ENCODE measurements at places on chromosomes 16 and 17. TPM values are rescaled to one million over a fixed set of nuclear protein-coding genes. Genes with fewer than 3 reads are reported as not detected.

GRCh38 chr16:78198288-78198687 lies 98.8 kb downstream of the WWOX start:
- no peaks in the 10 kb centered on the region for H3K4me1 ChIP-seq
- H3K36me3 ChIP-seq: no peaks in the 10 kb centered on the region
- DNase-seq: no peak
- H3K4me3 ChIP-seq: no peak overlapping the region
- H3K27me3 ChIP-seq: no peaks in the 10 kb centered on the region

GRCh38 chr16:12387786-12388185 lies 411.3 kb downstream of the SNX29 start:
- DNase-seq: no peak
- no peaks in the 10 kb centered on the region for H3K36me3 ChIP-seq
- H3K27me3 ChIP-seq: no peaks in the 10 kb centered on the region
- H3K4me3 ChIP-seq: no peak overlapping the region
- no peak overlapping the region for H3K27ac ChIP-seq

The ACBD4 gene
- total RNA-seq: 30.0 TPM

GRCh38 chr17:42408061-42408460 lies 15.0 kb downstream of the CAVIN1 start:
- H3K36me3 ChIP-seq: no peaks in the 10 kb centered on the region
- no peak overlapping the region for H3K4me3 ChIP-seq
- no peak overlapping the region for H3K27ac ChIP-seq

GRCh38 chr17:4247361-4247970 lies 16.3 kb downstream of the ANKFY1 start:
- H3K4me1 ChIP-seq: peaks cover 33% of the 10 kb centered on the region
- no peak for DNase-seq
- H3K36me3 ChIP-seq: no peaks in the 10 kb centered on the region
- H3K27me3 ChIP-seq: no peaks in the 10 kb centered on the region
- H3K27ac ChIP-seq: no peak overlapping the region

DNA sequence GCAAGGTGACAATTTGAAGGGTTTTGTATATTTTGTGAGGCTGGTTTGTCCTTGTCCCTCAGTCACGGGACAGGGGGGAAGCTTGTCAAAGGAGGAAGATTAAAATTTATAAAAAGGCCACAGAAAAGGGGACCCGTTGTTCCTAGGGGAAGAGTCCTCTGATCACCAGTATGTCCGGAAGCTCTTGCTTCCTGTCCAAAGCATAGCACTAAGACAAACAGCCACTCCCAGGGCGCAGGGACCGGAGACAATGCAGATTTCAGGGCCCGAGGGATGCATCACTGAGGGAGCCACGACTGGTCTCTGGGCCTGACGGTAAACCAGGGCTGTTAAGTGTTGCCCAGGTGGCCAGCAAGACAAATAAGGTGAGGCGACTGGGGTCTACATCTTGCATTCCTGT lies 95.2 kb downstream of the MAF start:
- H3K4me1 ChIP-seq: no peaks in the 10 kb centered on the region
- H3K27me3 ChIP-seq: no peaks in the 10 kb centered on the region
- peak; percentile 38 for DNase-seq
- H3K27ac ChIP-seq: no peak overlapping the region
- no peak overlapping the region for H3K4me3 ChIP-seq

The CA7 gene
- not detected for total RNA-seq

The FN3K gene
- total RNA-seq: 54.8 TPM

The GAS2L2 gene
- not detected for total RNA-seq

DNA sequence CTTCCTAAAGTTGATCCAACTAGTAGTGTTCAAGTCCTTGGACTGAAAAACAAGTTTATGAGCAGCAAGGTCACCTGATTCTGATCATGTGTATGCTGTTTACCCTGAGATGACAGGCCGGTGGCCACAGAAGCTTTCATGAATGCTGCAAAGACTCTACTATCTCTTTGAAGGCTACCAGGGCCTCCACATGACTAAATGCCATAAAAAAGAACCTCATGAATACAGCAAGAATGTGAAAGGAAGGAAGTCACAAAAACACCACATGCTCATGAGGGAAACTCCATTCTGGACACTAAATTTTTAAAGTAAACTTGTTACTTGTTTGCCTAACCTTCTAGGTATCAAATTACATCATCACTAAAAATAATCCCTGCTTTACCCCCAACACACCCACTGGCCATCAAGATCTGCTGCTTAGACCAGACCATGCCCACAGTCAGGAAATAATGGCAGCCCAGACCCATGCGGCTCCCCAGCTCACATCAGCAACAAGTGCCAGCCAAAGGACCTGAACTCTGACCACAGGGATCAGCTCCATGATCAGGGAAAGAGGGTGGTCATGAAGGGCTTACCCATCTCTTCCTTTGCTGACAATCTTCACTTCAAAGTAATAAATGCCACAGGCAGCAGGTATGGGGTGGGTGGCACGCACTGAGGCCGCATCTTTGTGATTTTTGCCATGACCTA lies 1.4 kb downstream of the RANBP10 start:
- no peaks in the 10 kb centered on the region for H3K27me3 ChIP-seq
- H3K4me1 ChIP-seq: peaks cover 16% of the 10 kb centered on the region
- H3K36me3 ChIP-seq: no peaks in the 10 kb centered on the region
- DNase-seq: no peak
- H3K27ac ChIP-seq: no peak overlapping the region
- H3K4me3 ChIP-seq: no peak overlapping the region

DNA sequence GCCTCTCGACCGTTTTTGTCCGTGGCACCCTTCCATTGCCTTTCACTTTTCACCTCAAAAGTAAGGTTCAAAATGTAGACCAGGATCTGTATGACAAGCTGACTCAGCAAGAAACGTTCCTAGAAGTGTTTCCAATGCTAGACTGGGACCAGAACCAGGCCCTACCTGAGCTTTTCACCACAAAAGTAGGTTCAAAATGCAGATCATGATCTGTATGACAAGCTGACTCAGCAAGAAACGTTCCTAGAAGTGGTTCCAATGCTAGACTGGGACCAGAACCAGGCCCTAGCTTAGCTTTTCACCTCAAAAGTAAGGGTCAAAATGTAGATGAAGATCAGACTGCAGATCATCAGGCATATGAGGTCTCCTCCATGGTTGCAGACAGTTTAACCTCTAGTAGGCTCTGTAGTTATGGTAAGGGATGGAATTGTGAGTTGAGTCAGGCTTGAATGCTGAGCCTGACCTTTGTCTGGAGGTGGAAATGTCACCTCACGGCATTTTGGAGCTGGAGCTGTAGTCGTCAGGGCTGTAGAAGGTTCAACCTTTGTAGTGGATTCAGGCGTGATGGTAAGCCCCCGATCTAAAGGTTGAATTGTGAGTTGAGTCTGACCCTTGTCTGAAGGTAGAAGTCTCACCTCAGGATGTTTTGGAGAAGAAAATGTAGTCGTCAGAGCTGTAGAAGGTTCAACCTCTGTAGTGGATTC lies 50.2 kb upstream of the TMEM97 start:
- H3K4me1 ChIP-seq: no peaks in the 10 kb centered on the region
- DNase-seq: no peak
- H3K36me3 ChIP-seq: no peaks in the 10 kb centered on the region
- H3K27ac ChIP-seq: no peak overlapping the region

- no peak for DNase-seq
- H3K36me3 ChIP-seq: no peaks in the 10 kb centered on the region
- H3K27me3 ChIP-seq: no peaks in the 10 kb centered on the region
- no peak overlapping the region for H3K4me3 ChIP-seq
- no peak overlapping the region for H3K27ac ChIP-seq
Measured at GRCh38 chr17:55625521-55625920, 97.1 kb downstream of the TMEM100 start.

The EVPLL gene
- total RNA-seq: not detected

DNA sequence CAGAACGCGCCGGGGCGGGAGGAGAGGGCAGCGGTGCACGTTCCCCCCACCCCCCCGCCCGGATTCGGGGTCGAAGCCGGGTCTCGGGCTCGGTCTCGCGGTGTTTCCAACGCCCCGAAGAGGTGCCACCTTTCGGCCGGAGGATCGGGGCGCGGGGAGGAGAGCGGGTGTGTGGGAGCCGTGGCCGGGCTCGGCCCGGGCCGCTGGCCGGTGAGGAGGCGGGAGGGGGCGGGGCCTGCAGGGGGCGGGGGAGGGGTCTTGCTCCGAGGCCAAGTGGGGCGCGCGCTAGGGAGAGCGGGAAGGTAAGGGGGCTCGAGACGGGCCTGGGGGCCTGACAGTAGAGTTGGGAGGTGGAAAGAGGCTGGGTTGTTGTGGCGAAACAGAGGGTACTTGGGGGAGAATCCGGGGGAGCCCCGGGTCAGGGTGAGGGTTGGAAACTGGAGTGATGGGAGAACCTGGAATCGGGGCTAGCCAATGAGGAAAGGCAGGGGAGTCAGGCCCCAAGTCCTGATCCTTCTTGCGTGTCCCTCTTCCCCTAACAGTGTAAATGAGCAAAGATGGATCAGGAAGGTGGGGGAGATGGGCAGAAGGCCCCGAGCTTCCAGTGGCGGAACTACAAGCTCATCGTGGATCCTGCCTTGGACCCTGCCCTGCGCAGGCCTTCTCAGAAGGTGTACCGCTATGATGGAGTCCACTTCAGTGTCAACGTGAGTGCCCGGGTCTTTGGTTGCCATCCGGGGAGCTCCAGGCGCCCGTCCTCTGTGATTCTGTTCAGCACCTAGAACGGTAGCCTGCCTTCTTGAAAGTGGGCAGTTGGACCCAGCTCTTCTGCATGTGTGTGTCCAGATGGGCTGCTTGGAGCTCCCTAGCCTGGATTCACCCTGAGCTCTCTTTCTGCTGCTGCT lies 873 bp downstream of the SETD1A start:
- H3K27ac ChIP-seq: peak overlapping the region; percentile 97
- H3K4me3 ChIP-seq: peak overlapping the region; percentile 93
- H3K36me3 ChIP-seq: no peaks in the 10 kb centered on the region
- peaks cover 14% of the 10 kb centered on the region for H3K4me1 ChIP-seq

- H3K4me1 ChIP-seq: no peaks in the 10 kb centered on the region
- no peak overlapping the region for H3K27ac ChIP-seq
- no peaks in the 10 kb centered on the region for H3K36me3 ChIP-seq
Measured at GRCh38 chr16:48420437-48420836, 35.2 kb upstream of the SIAH1 start.

The STX1B gene
- total RNA-seq: 2.5 TPM

- no peaks in the 10 kb centered on the region for H3K27me3 ChIP-seq
- H3K36me3 ChIP-seq: no peaks in the 10 kb centered on the region
- H3K27ac ChIP-seq: no peak overlapping the region
- DNase-seq: no peak
Measured at GRCh38 chr16:73605309-73605708, 557.4 kb upstream of the ZFHX3 start.

The GAST gene
- not detected for total RNA-seq

DNA sequence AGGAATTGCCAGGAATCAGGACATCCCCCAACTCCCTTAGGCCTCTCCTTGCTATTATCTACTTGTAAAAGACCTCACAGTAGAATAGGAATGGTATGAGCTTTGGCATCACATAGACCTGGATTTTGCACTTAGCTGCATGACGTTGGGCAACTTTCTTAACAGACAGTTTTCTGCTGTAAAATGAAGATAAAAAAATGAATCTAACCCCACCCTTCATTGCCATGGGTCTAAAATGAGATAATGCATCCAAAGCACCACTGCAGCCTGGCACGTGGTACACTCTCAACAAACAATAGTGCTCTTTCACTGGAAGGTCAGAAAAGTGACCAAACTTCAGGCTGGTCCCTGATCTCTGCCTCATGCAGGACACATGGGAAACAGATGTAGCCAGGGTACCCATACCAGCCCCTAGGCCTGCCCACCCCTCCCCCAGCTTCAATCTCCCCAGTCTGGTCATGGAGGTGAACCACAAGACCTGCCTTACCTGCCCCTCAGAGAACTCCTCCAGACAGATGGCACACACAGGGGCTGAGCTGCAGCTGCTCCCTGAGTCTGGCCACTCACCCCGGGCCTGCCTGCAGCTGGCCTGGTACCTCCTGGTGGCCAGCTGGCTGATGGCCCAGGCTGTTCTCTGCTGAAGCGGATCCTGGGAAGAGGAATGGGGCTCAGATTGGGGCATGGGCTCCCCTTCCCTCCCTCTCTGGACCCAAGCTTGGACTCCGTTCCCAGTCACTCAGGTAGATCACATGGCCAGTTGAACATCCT lies 8.5 kb upstream of the SUPT4H1 start:
- H3K4me1 ChIP-seq: peaks cover 22% of the 10 kb centered on the region
- H3K27ac ChIP-seq: peak overlapping the region; percentile 16
- no peak for DNase-seq
- H3K36me3 ChIP-seq: no peaks in the 10 kb centered on the region
- H3K4me3 ChIP-seq: no peak overlapping the region
- no peaks in the 10 kb centered on the region for H3K27me3 ChIP-seq

GRCh38 chr16:67277294-67277998 lies 1.9 kb upstream of the PLEKHG4 start:
- peak overlapping the region; percentile 83 for H3K27ac ChIP-seq
- H3K27me3 ChIP-seq: no peaks in the 10 kb centered on the region
- no peaks in the 10 kb centered on the region for H3K36me3 ChIP-seq
- no peak overlapping the region for H3K4me3 ChIP-seq

GRCh38 chr16:82011199-82011641 lies at the start of gene SDR42E1:
Gene SDR42E1, minus strand, starts transcription at chr16:82011470. Its CDS starts 10,612 bp downstream, at chr16:82000858.
- H3K27me3 ChIP-seq: peaks cover 23% of the 10 kb centered on the region
- no peak within 1 kb of the TSS for H3K4me3 ChIP-seq
- no peaks in the 10 kb centered on the region for H3K36me3 ChIP-seq
- H3K4me1 ChIP-seq: no peaks in the 10 kb centered on the region
- no peak within 1 kb of the TSS for H3K27ac ChIP-seq

The CFAP52 gene
- total RNA-seq: 0.47 TPM

DNA sequence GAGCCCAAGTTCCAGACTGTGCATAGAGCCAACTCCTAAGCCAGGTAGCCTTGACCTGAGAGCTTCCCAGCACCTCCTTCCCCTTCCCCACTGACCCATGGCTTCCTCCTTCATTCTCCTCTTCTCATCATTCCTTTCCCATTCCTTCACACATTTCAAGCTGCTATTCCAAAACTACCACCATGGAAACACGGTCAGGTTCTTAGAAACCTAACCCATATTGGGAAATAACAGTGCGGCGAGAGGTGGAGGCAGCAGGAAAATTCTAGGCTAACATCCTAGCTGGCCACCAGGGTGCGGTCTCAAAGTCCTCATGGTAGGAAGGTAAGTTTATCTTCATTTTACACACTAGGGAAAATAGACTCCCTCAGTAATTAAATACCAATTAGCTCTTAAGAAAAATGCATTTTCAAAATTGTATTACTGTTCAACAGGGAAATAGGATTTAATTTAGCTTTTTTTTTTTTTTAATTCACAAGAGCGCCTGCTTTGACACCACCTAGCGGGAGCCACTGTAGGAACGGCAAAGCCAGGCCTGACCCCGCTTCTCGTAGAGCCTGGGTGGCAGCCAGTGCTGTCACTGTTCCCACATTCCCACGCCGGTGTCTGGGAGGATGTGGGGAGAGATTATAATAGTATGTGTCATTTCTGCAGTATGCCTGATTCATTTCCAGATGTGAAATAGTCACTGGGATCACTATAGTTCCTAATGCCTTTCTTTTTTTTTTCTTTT lies 14.0 kb upstream of the SPHK1 start:
- H3K27ac ChIP-seq: peak overlapping the region; percentile 42
- H3K36me3 ChIP-seq: no peaks in the 10 kb centered on the region
- H3K4me3 ChIP-seq: no peak overlapping the region
- DNase-seq: peak; percentile 82
- H3K4me1 ChIP-seq: peaks cover 2% of the 10 kb centered on the region
- H3K27me3 ChIP-seq: no peaks in the 10 kb centered on the region
